ENCODE measurements at places on chromosomes 11 and 22.

DNA sequence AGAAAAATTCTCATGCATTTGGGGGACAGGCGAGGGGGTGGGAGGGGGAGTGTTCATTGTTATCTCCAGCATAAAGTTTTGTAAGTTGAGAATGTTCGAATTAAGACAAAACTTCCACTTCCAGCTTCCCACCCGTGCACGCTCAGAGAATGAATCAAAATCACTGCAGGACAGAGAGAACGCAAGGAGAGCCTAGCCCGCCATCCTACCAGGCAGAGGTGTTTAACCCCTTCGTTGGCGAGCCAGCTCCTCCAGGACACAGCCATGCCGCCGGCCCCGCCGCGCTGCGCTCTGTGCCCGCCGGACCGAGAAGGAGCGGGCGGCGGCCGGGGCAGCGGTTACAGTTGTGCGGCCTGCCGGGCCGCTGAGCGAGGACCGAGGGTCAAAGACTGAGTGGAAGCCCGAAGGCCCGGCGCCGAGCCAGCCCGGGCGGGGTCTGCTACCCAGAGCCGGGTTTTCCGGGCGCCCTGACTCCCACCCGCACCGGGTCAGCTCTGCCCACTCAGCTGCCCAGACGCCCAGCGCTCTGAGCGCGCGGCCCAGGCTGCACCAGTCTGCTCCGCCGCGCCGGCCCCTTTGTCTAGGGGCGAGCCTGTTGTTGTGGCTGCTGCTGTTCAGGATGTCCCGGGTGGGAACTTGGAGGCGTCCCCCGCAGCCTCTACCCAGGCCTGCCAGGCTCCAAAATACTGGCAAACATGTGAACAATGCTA lies at the start of gene NOX4:
Gene NOX4, minus strand, starts transcription at position 395 of the 710 bp plus-strand sequence. Its CDS starts 129 bp downstream, at position 266.
- DNase-seq: peak; percentile 60

GRCh38 chr11:64637334-64638017 lies 46.5 kb downstream of the SLC22A12 start:
- DNase-seq: no peak

DNA sequence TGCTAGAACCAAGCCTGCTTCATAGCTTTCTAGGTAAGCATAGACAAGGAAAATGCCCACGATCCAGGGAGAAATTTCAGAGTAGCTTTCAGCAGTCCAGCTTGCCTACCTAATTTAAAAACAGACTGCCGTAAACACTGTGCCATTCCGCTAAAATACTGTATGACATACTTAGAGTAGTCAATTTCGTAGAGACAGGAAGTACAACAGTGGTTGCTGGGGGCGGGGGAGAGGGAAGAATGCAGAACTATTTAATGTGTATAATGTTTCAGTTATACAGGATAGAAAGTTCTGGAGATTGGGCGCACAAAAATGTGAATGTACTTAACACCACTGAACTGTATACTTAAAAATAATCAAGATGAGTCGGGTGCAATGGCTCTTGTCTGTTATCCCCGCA lies 56.7 kb downstream of the C11orf58 start:
- no peak for DNase-seq

GRCh38 chr22:45376703-45377102 lies 36.7 kb downstream of the SMC1B start:
- DNase-seq: no peak

DNA sequence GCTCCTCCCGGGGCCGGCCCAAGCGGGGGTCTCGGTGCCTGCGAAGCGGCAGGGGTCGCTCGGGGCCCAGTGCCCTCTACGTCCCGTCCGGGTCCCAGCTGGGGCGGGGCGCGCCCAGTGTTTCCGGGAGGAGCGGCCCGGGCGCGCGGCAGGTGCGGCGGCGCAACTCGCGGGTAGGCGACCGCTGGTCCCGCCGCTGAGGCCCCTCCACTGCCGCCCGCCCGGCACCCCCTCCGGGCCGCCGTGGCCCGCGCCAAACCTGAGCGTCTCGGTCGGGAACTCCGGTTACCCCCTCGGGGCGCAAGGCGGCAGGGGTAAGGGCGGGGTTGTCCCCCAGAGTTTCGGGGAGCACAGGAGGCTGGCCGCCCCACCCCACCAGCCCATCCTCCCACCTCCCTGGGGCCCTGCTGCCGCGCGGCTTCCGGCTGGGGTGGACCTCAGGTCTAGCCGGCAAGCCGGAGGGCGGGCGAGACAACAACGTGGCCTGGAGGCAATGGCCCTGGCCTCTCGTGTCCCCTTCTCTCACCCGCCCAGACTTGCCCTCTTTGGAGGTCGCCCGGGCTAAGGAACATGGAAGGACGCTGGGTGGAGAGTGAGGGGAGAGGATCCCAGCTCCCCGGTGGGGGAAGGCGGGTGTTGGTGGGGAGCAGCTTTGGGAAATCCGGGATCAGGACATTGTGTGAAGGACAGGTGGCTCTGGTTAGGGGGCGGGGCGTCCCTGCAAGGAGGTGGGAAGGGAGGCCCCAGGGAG lies 398 bp upstream of the CRACR2B start:
- DNase-seq: no peak

Data from fibroblast of skin of scalp (primary cell).